ENCODE measurements at places on chromosomes 3 and 15.

- DNase-seq: no peak
These were observed 2.3 kb upstream of the MBNL1 start for GRCh38 chr3:152266221-152266995.

- DNase-seq: no peak
These were observed 46.3 kb upstream of the TIPARP start for GRCh38 chr3:156627946-156628569.

GRCh38 chr3:46080124-46080968 is 53.1 kb upstream of the XCR1 start:
- no peak for DNase-seq

- DNase-seq: no peak
These were observed 154.0 kb upstream of the GOLGA6L4 start for GRCh38 chr15:84081391-84082168.

- no peak for DNase-seq
These were observed 2.2 kb downstream of the ZNF592 start for GRCh38 chr15:84750583-84751092.

DNA sequence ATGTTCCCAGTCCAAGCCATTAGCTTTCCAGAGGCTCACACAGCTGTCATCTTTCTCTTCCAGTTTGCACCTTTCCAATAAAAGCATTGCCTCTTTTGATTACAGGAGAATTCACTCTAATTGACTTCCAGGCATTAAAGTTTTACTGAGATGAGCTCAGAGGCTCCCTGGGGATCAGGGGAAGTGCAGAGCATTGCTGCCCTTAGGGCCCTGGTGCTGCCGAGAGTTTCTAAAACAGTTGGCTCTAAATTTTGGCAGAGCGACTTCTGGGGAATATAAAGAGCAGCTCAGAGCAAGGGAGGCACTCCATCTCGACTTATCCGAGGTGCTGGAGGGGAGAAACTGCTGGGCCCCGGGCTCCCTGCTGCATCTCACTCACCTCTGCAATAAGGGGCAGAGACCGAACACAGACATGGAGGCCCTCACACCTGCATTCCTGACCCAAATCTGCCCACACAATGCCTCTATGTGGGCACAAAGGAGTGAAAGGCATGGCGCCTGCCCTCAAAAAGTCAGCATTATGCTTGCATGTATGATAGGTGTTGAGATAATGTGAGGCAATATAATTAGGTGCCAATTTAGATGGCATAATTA is 61.7 kb downstream of the SCN11A start:
- DNase-seq: no peak

GRCh38 chr15:31302778-31303725 is 23.6 kb upstream of the KLF13 start:
- DNase-seq: no peak

DNA sequence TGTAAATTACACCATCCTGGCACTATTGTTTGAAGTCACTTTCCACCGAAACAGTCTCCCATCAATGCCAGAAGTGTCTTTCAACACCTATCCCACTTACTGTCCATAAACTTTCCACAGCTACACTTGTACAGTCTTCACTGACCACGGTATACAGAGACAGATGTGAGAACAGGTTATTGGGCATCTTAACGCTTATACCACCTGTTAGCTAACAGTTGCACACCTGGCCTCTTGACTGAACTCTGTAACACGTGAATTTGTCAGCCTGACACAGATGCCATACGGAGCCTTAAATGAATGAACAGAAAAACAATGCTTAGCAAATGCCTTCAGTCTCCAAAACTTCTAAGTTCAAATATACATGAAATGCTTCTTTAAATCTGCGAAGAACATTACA is 440.5 kb downstream of the SHQ1 start:
- no peak for DNase-seq

DNA sequence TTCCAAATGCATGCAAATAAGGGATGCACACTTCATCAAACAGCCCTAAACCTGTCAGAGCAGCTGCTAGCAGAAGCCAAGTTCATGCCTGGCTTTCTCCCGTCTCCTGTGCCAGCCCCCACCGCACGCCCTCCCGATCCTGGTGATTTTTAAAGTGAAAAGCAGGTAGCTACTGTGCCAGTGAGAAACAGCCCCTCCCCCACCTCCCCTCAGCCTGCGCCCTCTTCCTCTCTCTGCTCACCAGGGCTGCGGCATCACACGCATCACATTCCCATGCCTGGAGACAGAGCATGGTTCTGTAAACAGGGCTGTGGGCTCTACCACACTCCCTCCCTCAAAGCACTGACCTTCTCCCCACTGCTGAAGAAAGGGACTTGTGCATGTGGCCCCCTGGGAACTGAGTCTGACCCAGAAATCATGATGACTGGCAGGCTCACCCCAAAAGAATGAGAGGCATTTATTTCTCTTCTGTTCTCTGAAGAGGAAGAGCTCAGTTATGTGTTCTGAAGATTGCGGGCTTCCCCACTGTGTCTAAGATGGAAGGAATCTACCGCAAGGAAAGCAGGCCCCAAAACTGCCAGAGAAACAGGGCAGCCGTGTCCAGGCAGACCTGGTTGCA is 14.5 kb upstream of the SLC6A1 start:
- DNase-seq: no peak

- no peak for DNase-seq
These were observed 2.3 kb upstream of the FEM1B start for GRCh38 chr15:68275165-68275746.

DNA sequence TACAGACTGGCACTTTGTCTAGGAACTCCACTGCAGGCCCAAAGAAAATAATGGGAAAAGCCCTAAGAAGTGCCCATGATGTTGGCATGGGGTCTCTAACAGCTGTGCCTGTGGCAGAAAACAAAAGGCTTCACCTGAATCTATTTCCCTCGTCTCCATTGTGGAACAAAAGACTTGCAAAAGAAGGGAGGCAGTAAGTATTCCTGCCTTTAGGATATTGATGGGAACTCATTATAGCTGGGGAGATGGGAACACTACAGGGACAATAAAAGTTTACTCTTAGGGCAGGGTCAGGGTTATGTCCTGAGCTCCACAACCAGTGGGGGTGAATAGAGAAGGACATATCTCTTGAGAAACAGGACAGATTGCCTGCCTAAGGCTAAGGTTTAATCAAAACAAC is 930.6 kb upstream of the EPHA6 start:
- DNase-seq: no peak

- no peak for DNase-seq
These were observed 56.9 kb downstream of the CADPS start for GRCh38 chr3:62818347-62818746.

GRCh38 chr3:49703956-49704355 is 14.6 kb downstream of the RNF123 start:
- DNase-seq: no peak

DNA sequence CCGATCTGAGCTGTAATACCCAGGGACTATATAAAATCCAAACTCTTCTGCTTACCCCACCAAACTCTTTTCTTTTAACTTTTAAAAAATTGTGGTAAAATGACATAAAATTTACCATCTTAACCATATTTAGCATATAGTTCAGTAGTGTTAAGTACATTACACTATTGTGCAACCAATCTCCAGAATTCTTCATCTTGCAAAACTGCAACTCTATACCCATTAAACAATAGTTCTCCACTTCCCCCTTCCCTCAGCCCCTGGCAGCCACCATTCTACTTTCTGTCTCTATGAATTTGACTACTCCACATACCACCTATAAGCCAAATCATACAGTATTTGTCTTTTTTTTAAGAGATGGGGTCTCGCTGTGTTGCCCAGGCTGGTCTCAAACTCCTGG is 38.7 kb downstream of the SENP8 start:
- no peak for DNase-seq

GRCh38 chr3:40779039-40779438 is 254.3 kb downstream of the ZNF621 start:
- no peak for DNase-seq

GRCh38 chr3:123081718-123082369 is 15.0 kb downstream of the PDIA5 start:
- DNase-seq: no peak

DNA sequence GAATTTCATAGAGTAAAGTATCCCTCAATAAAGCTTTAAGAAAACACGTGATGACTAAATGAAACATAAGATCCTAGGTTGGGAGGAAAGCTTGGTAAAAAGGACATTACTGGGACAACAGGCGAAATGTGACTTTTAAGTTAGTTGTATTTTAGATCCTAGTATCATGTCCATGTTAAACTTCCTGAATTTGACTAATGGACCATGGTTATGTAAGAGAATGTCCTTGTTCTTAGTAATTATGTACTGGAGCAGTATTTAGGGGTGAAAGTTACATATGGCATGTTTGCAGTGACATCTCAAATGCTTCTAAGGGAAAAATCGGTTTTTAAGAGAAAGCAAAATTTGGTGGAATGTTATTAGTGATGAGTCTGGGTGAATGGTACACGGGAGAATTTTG is 69.6 kb downstream of the IQSEC1 start:
- DNase-seq: no peak

- no peak for DNase-seq
These were observed 68.5 kb downstream of the FMN1 start for GRCh38 chr15:33125894-33126537.

- DNase-seq: no peak
These were observed 40.8 kb downstream of the CHST14 start for GRCh38 chr15:40511472-40512133.

DNA sequence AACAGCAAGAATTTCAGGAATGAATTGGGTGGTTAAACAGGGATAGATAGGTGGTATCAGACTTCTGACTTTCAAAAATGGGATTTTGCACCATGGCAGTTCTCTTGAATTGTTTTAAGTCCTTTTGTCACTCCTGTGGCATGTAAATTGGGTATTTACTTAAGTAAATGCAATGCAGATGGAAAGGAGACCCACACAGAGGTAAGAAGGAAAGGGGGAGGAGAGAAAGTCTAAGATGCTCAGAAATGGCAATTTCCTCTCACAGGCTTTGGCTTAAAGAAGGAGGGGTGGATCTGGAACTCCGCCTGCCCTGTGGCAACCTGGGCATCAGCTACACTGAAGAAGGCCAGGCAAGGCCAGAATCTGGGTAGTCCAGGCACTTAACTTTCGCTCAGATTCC is 197.1 kb upstream of the UBE2E1 start:
- DNase-seq: no peak

GRCh38 chr3:128906031-128906803 is 26.8 kb downstream of the ACAD9 start:
- no peak for DNase-seq

DNA sequence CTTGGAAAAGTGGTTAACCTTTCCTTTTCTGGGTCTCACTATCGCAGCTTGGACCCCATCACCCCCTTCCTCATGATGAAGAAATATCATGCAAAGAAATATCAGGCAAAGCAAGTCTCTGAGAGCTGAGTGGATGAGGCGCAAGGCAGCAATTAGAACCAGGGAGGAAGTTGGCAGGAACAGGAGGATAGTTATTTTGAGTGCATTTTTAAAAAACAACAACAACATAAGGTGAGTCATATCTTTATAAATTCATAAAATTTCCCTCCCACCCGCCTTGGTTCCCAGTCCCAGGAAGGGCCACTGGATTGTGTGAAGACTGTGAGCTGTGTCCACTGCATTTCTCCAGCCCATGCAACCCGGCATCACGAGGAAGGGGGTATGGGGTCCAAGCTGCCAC is 316.9 kb upstream of the TLE3 start:
- DNase-seq: no peak

DNA sequence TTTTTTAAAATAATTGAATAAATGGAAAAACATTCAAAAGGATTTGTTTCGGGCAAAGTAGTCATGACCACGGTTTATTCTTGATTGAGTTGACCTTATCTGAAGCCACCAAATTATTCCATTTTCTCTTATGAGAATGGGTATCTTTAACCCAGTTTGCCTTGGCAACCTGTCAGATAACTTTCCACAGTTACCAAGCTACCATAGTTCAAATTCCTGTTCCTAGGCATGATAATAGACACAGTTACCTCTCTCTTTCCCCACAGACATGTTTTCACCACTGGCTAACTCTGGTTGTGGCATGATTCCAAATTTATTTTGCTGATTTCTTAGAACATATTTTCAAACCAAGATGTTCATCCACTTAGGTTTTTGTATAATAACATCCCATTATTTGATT is 84.9 kb downstream of the NECTIN3 start:
- no peak for DNase-seq

All from T follicular helper cell (primary cell).